Kidney tubule cell (primary cell): ENCODE measurements at places on chromosomes 2 and 18.

GRCh38 chr2:120702061-120702460 lies 33.6 kb upstream of the GLI2 start:
- no peak for DNase-seq

DNA sequence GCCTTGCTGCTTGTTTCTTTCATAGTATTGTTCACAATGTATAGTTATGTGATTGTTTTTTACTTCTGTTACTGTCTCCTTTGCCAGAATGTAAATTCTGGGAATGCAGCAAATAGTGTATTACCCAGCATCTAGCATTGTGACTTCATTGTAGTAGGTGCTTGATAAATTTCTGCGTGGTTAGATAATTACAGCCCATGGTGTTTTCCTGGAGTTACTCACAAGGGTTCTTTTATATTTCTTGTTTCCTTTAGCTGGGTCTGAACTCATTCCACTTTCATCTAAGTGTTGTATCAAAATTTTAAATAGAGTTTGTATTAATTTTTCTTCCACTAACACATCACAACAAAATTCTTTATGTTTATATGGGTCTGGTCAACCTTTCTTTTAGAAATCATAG lies 132.6 kb downstream of the MAP4K4 start:
- DNase-seq: peak; percentile 61

- peak; percentile 93 for DNase-seq
Measured at GRCh38 chr2:49248506-49248905, 94.2 kb upstream of the FSHR start.

DNA sequence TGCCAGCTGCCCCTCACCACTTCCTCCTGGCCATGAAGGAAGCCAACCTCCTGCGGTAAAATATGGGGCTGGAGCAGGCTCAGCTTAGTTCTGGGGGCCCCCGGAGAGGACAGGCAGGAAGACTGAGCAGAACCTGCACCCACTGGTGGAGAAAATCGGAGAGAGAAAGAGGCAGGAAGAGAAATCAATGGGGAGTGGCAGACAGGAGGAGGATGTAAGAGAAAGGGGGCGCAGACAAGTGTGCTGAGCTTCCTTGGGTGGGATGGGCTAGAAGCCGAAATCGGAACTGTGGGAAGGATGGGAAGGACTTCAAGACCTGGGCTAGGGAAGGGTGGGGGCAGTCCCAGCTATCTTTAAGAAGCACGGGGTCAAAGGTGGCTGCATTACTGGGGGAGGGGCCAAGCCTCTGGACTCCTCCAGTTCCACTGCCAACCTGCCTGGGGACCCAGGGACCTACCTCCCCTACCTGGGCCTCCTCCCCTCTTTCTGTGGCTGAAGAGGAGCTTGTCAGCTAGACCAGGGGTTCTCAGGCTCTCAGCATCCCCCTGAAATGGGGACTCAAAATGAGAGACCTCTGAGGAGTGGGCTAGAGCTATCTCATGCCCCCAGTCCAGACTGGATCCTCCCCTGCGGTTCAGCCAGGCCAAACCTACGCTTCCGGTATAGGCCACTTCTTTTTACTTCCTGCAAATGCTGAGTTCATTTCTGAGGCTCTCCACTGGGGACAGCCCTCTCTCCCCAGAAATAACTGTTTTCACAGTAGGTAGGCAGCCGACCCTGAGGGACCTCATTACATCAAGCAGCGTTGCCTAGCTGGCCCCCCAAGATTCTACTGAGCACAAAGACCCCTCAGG lies 33.6 kb upstream of the B3GNT7 start:
- no peak for DNase-seq

GRCh38 chr2:210172219-210172575 lies 988 bp upstream of the KANSL1L start:
- DNase-seq: no peak
